NCI-H1092 (cell line): ENCODE measurements at places on chromosomes 2 and 18.

- no peak for DNase-seq
Observed at GRCh38 chr2:100228967-100229366, 86.6 kb upstream of the AFF3 start.

DNA sequence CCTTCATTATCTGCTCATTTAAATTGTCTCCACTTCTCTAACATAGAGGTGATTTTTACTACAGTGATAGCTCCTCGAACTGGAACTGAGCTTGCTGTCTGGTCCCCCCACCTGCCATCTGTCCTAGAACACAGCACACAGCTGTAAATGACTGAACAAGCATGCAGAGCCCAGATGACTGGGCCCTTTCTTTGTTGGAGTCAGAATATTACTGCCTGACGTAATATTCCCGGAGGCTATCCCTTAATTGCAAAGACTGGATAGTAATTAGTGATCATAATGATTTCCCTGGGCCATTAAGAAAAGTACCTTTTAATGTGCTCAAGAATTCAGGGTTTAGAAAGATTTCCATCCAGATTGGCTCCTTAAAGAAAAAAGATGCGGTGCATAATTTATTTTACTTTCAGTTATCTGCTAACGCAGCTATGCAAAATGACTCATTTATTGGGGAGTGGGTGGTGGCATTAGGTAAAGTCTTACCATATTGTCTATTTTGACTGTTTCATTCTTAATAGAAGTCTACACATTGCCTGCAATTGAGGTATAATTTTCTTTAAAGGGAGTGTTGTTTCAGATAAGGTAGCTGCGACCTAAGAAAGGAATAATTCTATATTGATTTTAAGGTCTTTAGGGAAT is 84.4 kb downstream of the MAP4K4 start:
- no peak for DNase-seq

DNA sequence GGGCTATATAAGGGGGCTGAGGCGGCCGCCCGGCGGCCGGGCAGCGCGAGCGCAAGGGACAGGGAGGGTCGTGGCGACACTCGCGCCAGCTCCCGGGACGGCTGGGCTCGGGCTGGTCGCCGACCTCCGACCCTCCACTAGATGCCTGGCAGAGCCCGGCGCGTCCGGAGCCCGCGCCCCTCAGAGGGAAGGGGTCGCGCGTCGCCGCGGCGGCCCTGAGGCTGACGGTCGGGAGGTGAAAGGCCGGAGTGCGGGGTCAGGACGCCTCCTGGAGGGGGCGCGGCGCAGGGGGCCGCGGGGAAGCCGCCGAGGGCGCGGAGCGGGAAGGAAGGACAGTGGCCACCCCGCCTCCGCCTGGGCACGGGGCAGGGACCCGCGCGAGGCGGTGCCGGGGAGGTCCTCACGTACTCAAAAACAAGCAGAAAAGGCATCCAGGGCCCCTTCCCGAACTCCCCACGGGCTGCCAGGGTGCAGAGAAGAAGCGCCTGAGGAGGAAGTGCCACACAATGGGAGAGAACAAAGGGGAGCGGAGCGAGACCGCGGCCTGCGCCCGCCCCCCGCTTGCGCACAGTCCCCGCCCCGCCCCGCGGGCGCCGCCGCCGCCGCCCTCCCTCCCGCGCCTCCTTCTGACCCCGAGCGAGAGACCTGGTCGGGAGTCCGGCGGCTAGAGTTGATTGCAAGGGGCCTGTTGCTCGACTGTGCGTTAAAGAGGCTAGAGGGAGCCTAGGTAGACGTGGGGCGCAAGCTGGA is 776 bp upstream of the KLF7 start:
- peak; percentile 50 for DNase-seq

DNA sequence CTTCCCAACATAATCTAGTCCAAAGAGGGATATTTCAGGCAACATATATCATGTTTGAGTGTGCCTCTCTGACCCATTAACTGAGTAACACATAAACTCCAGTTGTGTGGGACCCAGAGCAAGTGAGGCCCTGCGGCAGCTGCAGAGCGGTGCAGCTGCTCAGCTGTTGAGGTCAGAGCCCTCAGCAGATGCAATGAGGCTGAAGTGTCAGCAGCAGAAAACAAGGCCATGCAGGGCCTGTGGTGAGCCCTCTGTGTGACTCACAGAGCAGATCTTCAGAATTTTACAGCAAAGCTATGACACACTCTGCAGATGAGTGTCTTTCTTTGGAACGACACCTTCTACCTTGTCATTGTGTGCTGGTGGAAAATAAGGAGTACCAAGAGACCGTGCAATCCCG is 168.5 kb downstream of the CBLN2 start:
- DNase-seq: no peak

GRCh38 chr2:28407976-28408690 is 15.5 kb downstream of the FOSL2 start:
- no peak for DNase-seq

DNA sequence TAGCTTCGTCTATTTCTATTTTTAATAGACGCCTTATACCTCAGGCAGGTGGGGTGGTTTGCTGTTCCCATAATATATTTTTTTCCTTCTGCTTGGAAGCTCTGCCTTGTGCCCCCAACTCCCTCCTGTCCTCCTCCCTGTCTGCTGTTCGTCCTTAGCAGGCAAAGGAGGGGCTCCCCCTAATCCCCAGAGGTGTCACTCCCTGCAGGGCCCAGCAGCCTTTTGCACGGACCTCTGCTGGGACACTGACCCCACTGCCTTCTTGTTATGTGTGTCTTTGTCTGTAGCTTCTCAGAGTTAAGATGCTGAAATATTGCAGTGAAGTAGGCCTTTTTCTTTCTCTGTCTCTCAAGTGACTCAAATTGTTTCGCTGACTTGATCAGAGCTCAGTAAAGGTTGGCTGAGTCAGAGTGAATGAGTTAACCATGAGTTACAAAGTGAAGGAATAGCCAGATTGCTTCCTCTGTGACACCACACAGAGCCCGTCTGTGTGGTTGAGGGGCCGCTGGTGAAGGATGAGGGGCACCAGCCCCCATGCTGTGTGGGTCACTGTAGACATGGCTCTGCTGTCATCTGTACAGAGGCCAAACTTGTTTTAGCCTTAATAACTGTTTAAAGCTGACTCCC is 47.7 kb downstream of the PRKCE start:
- DNase-seq: no peak

DNA sequence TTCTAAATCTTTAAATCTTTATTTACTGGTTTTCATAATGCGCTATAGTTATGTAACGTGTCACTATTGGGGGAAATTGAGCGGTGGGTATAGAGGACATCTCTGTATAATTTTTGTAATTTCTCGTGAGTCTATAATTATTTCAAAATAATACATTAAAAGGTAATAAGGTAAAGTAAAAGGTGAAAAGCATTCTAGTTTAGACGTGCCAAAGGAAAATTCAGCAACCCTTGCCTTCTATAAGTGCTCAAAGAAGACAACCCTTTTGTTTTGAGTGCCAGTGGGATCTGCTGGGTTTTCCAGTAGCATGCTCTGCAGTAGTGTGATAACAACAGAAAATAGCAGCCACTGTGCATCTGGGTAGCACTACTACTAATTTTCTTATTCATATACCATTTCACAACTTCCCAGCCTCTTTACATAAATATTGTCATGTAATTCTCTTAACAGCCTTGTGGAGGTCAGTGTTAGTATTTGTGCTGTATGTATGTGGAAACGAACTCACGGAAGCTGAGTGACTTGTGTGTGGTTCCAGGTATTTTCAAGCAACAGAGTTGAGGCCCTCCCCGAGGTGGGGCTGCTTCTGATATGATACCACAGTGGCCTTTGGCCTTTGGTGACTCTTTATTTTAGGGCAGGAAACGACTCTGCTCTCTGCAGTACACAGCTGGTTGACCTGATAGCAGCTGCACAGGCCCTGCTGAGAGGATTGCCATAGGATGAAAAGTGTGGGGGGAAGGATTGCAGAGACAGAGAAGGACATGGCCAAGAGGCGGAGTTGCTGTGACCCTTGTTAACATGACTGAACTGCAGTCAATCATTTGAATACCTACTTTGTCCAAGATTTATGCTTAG is 104.5 kb downstream of the TDRD15 start:
- DNase-seq: no peak

DNA sequence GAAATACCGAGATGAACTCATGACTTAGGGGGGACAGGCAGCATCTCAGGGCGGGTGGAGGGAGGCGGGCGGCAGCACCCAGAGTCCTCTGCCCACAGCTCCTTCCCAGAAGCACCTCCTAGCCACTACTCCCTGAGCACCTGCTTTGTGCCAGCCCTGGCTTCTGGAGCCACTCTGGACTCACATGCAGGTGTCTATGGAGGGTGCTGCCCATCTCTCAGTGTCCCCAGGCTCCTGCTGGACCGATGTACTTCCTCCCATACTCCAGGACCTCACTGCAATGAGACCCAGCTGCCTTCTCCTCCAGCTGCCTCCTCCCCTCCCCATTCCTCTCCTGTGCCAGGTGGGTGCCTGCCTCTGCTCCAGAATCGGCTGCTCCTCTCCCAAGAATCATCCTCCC is 22.1 kb upstream of the OTOS start:
- no peak for DNase-seq

DNA sequence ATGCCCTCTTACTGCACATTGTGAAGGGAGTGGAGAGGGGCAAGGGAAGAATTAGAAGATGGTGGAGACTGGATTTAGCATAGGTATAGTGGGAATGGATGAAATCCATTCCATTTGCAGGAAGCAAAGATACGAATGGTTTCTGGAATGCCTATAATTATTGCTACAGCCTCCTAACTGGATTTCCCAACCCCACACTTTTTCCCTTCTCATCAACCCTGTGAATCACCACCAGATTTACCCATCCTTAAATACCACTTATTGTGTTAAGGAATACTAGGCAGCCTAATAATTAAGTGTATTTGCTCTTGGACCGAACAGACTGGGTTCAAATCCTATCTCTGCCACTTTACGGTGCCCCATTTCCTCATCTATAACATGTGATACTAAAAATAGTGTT is 39.3 kb upstream of the CREB1 start:
- no peak for DNase-seq

- DNase-seq: no peak
Observed at GRCh38 chr2:28997237-28997846, 16.2 kb downstream of the TOGARAM2 start.

- no peak for DNase-seq
Observed at GRCh38 chr2:138184428-138184827, 220.2 kb downstream of the HNMT start.

DNA sequence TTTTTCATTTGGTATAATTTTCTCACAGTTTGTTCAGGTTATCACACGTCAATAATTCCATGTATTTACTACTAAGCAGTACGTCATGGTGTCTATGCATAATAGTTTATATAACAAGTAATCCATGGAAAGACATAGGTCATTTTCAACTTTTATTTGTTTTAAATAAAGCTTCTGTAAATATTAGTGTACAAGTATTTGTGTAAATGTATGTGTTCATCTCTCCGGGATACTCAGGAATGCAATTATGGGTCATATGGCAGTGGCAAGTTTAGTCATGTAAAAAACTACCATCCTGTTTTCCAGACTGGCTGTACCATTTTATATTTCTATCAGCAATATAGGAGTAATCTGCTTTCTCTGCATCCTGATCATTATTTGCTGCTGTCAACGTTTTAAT is 231.1 kb upstream of the ZNF804A start:
- no peak for DNase-seq
